Activated CD4-positive, alpha-beta T cell treated with anti-CD3 and anti-CD28 coated beads for 36 hours (primary cell): ENCODE measurements at places on chromosomes 2 and 18.

- no peak for DNase-seq
Measured at GRCh38 chr18:5964108-5964507, 68.8 kb upstream of the TMEM200C start.

DNA sequence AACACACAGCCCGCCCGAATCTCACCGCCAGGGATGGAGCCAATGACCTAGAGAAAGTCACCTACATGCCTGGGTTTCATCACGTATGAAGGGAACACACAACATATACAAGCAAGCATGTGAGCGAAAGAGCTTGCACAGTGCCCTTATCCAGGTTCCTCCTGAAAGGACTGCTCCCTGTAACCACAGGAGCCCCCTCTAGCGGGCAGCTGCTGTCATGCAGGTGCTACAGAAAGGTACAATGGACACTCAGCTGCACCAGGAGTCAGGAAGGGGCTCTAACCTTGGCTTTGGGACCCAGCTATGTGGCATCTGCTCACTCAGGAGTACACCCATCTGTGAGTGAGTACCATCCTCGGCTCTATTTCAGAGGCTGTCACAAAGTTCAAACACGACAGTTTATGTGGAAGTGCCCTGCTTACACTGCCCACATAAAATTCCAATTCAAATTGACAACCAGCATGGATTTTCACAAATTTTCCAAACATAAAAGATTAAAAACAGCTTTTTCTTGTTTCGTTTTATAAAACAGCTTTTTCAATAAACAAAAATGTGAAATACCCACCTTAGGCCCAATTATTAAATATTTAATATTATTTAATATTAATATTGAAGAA is 3.5 kb downstream of the NDUFA10 start:
- DNase-seq: peak; percentile 83

DNA sequence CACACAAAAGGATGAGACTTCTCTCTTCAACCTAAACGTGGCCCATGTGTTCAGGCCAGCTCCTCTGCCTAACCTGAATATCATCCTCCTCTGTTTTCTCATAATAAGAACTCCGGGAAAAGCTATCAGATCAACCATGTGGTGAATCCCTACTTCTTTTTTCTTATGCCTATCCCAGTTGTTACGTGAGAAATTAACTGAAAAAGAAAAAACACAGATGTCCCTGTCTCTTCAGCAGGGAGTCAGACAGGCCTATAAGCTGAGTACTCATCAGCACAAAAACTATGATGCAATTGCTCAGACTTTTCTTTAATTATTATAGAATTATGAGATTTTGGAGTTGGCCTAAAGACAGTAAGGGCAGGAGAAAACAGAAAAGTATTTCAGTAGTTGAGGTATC is 613.0 kb upstream of the FSHR start:
- no peak for DNase-seq

GRCh38 chr2:71125506-71126294 is 4.3 kb downstream of the MCEE start:
- DNase-seq: no peak

DNA sequence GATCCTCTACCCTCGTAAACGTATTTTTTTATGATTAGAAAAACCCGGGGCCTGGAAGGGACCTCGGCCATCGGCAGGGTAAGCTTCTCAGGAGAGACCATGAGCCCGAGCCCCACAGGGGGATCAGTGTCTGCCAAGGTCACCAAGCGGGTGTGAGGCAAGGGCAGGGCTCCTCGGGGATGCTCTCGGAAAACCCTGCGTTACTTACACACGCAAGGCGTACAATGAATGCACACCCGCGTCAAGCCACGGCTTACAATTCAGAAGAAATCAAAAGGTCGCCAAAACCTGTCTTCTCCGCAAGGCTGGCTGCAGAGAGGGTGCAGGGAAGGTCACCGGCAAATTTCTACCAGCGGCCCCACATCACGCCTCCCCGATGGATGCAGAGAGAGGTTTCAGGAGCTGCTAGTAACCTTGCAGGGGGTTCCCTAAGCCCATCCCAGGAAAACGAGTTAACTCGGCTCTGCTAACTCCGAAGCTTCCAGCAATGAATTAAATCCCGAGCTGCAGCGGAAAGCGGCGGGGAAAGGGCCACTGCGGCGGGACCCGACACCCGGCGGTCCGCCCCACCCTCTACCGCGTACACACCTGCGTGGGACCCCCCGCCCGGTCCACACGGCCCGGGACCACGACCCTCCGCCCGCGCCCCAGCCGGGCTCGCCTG is 638 bp downstream of the ST3GAL5 start:
- peak; percentile 59 for DNase-seq

GRCh38 chr2:212814941-212815340 is 276.3 kb upstream of the ERBB4 start:
- DNase-seq: no peak

DNA sequence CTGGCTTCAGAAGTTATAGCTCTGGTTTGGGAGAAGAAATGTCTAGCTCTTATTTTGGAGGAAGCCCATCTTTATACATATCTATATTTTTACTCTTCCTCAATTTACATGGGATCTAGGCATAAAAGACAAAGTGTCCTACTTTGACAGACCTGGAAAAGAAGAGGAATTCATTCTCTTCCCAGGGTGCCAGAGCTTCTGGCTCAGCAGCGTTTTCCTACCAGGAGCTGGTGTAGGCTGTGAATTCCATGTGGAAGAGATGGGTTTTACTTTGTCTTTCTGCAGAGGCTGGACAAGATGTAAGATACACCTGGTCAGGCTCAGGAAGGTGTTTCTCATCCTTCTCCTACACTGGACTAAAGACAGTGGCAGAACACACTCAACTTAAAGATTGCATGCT is 50.2 kb upstream of the LYPD6B start:
- no peak for DNase-seq

- DNase-seq: no peak
Measured at GRCh38 chr18:56902653-56903052, 244.2 kb upstream of the BOD1L2 start.

- DNase-seq: no peak
Measured at GRCh38 chr2:100786297-100786658, 33.7 kb upstream of the NPAS2 start.

- DNase-seq: no peak
Measured at GRCh38 chr2:190179754-190180312, 117.3 kb upstream of the MSTN start.

DNA sequence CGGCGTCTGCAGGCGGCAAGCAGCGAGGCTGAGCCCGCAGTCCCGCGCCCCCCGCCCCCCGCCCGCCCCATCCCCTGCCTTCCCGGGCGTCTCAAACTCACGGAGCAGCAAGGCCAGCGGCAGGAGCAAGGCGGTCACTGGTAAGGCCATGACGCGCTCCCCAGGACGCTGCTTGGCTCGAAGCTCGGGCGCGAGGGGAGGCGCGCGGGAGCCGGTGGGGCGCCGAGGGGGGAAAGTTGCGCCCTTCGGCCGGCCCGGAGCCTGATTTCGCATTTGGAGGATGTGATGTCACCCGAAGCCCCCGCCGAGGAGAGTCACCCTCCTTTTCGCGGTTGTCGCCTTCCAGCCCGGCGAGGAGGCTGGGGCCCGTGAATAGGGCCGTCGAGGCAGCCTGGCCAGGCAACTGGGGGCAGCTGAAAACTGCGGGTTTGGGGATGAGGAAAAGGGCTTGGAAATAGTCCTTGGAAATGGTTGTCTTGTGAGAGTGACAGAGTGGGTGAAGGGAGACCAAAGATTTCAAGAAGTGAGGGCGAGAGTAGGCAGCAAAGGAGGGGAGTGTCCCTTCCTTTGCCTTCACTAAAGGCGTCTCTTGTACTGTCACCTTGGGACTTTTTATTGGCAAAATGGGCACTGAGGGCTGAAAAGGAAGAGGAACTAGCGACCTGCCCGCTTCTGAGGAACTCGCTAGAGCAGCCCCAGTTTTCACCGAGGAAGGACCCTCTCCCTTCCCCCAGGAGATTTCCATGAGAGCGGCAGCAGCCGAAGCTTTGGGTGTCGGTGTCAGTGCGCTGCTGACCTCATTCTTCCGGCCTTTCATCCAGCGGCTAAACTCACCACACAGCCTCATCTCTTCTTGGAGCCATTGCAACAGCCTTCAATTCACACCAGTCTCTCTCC is at the start of gene CD8A:
Gene CD8A, minus strand, starts transcription at position 238 of the 897 bp plus-strand sequence. Its CDS starts 88 bp downstream, at position 150.
- peak; percentile 58 for DNase-seq

DNA sequence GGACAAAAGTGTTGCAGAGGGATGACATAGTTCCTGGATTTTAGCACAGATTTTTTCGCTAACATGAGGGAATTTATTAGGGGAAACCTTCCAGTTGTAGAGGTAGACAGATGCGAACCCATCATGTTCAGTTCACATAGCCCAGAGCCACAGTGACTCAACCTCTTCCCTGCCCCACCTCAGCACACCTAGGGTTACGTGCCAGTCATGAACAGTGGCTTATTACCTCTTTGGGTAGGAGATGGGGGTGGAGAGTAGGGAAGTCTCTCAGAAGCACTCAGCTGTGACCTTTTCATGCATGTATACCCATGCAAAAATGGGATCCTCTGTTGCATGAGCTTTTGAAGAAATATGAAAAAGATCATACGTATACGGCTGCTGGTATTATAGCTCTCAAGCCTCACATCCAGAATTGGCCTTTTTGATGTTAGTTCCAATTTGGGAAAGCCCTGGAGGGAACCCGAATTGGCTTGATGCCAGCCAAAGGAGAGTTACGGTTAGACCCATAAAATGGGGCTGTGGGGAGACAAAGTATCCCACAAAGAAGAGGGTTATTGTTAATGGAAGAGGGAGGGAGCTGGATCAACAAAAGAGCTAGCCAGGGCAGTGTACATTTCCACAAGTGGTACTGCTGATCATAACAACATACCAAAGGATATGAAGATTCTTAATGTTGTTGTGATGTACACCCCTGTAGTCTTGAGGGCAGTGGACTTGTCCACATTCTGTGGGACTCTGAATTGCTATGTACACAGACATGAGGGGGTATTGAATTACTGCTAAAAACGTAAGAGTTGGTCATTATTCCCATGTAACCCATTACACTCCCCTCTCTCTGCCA is 4.9 kb downstream of the TANC1 start:
- DNase-seq: no peak

DNA sequence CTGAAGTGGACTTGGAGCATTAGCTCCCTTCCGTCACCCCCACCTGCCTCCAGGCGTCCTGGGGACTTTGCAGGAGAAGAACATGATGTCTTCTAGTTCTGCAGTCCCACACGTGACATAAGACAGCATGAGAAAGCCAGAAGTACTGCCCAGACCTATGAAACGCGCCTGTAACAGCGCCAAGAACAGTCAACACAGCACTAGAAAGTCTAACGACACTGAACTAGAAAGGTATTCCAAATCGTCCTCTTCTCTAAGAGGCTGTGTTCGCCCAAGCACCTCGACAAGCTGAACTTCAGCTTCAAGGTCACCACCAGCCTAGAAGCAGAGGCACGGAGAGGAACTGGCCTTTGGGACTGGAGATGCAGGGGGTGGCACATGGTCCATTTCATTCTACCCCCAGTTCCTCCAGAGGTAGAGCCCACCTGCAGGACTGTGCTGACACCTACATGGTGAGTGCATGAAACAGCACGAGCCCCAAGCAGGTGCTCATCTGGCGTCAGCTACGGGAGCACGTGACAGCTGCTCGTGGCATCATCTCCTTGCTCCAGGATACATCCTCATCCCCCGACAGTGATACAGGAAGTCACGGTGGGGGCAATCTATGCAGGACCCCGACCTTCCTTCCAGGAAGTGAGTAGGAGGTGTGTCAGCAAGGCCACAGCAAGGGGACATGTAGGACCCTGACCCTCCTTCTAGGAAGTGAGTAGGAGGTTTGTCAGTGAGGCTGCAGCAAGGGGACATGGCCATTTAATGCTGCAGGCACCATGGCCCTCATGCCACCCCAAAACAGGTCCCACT is 3.7 kb downstream of the HDAC4 start:
- DNase-seq: peak; percentile 68

DNA sequence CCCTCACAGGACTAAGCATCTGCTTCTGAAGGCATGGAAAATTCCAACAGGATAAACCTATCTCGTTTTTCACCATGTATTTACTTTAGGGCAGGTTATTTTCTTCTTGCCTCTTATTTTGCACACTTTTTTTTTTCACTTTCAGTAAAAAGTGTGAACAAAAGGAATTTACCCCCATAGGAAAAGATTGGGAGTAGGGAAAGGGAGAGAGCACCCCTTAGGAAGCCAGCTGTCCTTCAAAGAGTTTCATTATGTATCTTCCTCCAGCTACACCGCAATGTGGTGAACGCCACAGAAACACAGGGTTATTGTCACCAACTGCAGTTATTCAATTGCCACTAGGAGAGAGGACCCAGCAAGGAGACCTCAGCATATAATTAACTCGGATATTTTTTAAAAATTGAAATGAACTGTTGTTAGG is 286.2 kb upstream of the VRK2 start:
- DNase-seq: no peak

GRCh38 chr2:152359573-152360363 is 24.8 kb downstream of the FMNL2 start:
- DNase-seq: no peak

DNA sequence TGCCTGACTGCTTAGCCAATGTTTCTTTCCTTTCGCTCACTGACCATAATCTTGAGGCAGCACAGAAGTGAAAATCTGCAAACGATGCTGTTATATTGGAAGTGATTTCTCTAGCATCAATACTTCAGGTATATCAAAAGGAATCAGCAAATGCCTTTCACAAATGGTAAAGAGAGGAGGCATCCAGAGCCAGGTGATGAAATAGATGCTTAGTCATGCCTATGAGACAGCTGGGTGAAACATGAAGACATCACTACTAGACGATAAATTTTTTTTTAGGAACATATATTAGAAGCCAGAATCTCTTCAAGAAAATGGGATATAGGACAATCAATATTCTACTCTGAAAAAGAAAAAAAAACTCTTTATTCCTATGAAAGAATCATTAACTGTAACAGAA is 249.2 kb upstream of the SLC39A10 start:
- DNase-seq: no peak

DNA sequence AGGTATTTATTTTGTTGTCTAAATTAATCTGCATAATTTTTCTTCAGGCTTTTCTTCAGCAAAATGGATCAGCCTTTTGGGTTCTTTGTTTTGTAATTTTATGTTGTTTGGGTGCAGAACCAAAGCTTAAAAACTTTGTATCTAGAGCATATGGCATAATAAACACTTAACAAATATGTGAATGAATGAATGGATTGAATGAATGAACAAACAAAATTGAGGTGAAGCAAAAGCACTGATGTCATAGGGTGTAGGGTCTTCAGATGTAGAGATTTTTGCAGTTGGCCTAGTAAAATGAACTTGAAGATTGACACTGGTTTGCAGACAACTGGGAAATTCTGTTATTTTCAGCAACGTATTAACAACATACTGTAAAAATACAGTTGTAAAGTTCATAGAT is 17.3 kb downstream of the VAPA start:
- no peak for DNase-seq

DNA sequence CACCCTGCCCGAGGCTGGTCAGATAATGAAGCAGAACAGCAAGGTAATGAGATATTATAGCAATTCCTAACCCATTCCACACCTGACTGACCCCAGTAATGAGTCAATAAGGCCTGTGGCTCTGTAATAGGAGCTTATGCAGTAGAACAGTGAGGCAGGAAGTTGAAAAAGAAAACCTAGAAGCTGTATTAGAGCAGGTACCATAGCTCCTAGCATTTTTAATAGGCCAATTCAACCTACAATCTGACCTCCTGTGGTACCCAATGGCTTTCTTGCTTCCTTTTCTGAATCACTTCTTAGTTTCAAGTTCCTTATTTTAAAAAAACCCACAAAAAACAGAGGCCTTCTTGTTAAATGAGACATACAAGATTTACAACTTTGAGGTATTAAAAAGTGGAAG is 43.6 kb upstream of the MAP2 start:
- DNase-seq: no peak
